GM12878 (cell line): ENCODE measurements at places on chromosomes 11 and 22. TPM values are rescaled to one million over a fixed set of nuclear protein-coding genes. Genes with fewer than 3 reads are reported as not detected.

- no peak for DNase-seq
These were observed 27.3 kb upstream of the CREB3L1 start for GRCh38 chr11:46249938-46250744.

Gene DRICH1
- not detected in 2 replicates for polyA plus RNA-seq

DNA sequence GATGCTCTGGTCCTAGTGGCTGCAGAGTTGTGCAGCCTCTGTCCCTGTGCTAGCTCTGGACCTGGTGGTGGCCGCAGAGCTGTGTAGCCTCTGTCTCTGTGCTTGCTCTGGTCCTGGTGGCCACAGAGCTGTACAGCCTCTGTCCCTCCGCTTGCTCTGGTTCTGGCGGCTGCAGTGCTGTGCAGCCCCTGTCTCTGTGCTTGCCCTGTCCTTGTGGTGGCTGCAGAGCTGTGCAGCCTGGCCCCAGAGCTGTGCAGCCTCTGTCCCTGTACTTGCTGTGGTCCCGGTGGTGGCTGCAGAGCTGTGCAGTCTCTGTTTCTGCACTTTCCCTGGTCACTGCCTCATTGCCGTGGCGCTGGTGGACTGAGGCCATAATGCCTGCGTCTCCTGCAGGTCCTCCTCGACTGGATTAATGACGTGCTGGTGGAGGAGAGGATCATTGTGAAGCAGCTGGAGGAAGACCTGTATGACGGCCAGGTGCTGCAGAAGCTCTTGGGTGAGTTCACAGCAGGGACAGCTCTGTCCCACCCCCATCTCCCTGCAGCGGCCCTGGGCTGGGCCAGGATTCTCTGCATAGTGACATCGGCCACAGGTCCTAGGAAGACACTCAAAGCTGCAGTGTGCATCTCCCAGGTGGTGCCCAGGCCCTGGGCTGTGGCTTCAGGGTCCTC is 61.9 kb upstream of the PARVG start:
- DNase-seq = no peak

GRCh38 chr11:85844439-85845123 is 10.6 kb upstream of the CCDC83 start:
- DNase-seq = no peak

Gene APOBEC3H
- 14.0 and 14.6 TPM in 2 replicates for polyA plus RNA-seq
